ENCODE measurements at places on chromosomes 13 and 19.

- DNase-seq, result no peak
Observed at GRCh38 chr19:49932731-49933131, 3.4 kb upstream of the NUP62 start.

GRCh38 chr19:4013886-4014540, 6.5 kb downstream of the PIAS4 start:
- DNase-seq, result no peak

GRCh38 chr19:12162513-12162881, 399 bp upstream of the ZNF136 start:
- DNase-seq, result no peak

GRCh38 chr19:47240556-47240955, 9.6 kb upstream of the BBC3 start:
- DNase-seq, result no peak

GRCh38 chr19:3985643-3986259, 488 bp upstream of the EEF2 start:
- no peak for DNase-seq

GRCh38 chr19:728011-728410, 19.3 kb downstream of the PALM start:
- no peak for DNase-seq

DNA sequence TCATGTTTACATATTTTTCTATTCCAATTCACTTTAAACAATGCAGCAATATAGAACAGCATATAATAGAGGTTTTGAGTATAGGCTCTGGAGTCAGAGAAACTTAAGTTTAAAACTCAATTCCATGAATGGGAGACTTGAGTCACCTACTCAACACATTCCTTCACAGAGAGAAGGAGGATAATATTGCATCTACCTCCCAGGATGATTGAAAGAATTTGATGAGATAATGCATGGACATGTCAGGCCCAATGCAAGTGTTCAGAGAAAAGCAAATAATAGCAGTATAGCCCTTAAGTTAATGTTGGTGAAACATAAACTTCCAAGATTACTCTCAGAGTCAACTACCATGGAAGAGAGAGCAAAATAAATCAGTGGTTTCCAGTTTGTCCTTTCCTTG, 170.2 kb downstream of the DCLK1 start:
- DNase-seq, result no peak
